CD4-positive, alpha-beta T cell treated with Interleukin-1 beta for 1 hour (primary cell): ENCODE measurements at places on chromosomes 4 and X.

DNA sequence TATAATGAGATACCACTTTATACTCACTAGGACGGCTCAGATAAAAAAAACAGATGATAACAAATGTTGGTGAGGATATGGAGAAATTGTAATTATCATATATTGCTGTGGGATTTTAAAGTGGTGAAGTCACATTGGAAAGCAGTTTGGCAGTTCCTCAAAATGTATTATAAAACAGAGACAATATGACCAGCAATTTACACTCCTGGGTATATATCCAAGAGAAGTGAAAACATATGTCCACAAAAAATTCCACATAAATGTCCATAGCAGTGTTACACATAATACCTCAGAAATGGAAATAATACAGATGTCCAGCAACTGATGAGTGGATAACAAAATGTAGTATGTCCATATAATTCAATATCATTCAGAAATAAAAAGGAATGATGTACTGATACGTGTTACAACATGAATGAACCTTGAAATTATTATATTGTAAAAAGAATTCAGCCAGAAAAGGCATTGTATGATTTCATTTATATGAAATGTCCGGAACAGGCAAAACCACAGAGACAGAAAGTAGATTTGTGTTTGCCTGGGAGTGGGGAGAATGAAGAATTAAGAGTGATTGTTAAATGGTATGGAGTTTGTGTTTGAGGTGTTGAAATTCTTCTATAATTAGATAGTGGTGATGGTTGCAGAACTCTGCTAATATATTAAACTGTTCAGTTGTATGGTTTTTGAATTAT, 220.9 kb downstream of the SLC7A11 start:
- no peak for DNase-seq

DNA sequence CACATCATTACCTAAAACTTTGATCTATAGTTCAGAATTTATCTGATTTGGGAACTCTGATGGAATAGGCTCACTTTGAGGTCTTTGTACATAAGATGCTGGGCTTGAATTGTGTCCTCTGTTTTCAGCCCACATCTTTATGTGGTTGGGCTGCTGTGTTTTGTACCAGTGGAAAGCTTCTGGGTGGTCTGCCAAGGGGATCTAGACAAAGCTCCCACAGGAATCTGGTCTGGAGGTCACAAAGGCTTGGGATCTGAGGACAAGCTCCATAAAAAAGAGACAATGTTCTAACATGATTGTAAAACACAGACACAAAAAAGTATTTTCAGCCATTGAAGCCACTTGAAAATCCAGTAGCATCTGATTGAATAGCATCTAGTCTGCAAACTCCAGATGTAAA, 393.5 kb upstream of the PITX2 start:
- DNase-seq, result no peak

GRCh38 chrX:13469963-13470684, 99.3 kb upstream of the EGFL6 start:
- DNase-seq, result no peak

DNA sequence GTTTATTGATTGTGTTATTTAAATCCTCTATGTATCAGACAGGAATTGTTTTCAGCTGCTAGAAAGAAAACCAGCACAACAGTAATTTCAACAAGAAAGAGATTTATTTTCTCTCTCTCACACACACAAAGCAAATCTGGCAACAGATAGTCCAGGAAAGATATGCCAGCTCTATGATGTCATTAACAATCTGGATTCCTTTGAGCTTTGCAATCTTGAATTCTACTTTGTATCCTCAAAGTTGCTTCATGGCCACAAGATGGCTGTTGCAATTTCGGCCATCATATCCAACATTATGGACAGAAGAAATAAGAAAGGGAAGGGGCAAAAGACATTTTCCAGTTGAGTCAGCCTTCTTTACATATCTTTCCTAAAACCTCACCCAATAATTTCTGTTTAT, 19.8 kb upstream of the FMR1 start:
- no peak for DNase-seq

- no peak for DNase-seq
These were observed 55.3 kb upstream of the APELA start for GRCh38 chr4:164821711-164822110.

- no peak for DNase-seq
These were observed 362.1 kb upstream of the ATOH1 start for GRCh38 chr4:93466446-93466845.

- no peak for DNase-seq
These were observed 76.2 kb upstream of the GRXCR1 start for GRCh38 chr4:42816189-42816879.

GRCh38 chr4:38611676-38612075, 52.3 kb upstream of the KLF3 start:
- DNase-seq, result no peak

DNA sequence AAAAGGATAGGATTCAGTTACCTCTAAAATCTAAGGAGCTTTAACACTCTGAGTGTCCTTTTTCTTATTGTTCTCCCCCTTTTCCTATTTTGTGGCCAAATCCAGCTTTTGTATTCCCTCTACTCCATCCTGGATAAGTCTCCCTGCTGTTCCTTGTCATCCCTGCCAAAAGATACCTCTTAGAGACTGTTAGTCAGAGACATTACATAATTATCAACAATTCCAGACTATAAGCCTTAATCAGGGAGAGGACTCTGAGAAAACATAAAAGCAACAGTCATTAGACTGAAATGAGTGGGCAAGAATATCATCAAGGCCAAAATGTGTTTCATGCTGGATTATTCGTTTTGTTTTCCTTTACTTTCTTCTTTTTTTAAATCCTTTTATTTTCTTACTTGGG, 206.9 kb downstream of the FAM47B start:
- no peak for DNase-seq

DNA sequence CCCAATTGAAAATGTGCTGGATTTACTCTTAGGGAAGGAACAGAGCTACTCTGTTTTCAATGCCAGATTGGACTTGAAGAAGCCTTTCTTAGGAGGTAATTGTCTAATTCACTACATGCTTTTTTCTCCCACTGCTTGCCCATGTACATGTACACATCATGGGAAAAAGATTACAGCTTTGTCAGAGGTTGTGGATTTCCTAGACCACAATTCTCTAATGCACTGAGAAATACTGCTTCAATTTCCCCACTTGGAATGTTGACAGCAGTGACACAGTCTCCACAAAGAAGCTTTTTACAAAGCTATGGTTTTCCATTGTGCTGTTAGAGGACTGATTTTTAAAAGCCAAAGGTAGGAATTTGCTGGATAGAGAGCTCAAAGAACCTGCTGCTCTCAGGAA, 19.5 kb downstream of the ZAR1 start:
- DNase-seq, result no peak

GRCh38 chr4:110412354-110413065, 63.4 kb upstream of the ENPEP start:
- no peak for DNase-seq

DNA sequence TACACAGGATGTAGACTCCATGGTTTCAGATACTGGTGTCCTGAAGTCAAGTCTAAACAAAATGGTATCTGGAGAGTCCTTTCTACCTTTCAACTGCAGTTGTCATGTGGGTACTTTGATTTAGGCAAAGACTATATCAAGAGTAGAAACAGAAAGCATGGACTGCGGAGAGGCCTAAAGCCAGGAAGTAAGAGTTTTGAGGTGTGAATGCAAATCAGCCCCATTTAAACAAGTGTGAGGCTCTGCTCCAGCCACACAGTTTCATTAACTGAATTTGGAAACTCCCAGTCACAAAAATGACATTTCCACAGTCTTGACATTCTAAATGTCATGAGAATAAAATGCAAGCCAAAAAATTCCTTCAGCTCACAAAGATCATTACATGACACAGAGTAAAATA, 87.2 kb upstream of the MCF2 start:
- no peak for DNase-seq

DNA sequence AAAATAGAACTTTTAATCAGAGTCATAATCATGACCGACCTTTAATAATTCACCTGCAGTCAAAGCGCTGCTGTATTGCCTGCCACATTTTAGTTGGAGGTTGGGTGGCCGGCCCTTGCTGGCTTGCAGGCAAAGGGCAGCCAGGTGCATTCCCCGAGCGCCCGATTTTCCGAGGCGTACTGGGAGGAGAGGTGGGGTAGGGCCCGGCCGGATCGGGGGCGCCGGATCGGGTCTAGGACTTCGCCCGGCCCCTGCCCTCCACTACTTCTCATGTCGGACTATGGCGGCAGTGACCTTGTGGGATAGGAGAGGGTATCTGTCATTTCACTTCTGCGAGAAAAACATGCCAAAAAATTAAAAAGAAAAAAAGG, 2.5 kb upstream of the RS1 start:
- no peak for DNase-seq

DNA sequence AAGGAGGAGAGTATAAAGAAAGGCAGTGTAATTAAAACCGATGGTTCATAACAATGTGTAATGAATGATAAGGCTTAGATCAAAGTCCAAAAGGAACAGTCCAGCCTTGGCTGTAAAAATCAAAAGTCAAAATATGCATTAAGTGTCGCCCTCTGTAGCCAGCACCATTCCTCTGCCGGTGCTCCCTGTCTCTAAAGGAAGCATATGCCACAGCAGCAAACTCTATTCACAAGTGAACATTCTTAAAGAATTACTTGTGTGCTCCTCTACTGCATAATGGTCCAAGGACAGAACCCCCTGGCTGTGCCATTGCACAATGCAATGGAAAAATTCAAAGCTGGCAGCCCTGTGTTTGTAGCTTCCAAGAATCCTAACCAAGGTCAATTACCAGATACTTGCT, 16.3 kb upstream of the MBNL3 start:
- no peak for DNase-seq

- DNase-seq, result no peak
These were observed 50.5 kb downstream of the RGS12 start for GRCh38 chr4:3343358-3343757.

GRCh38 chr4:25760518-25761157, 102.2 kb downstream of the SEL1L3 start:
- DNase-seq, result no peak

- no peak for DNase-seq
These were observed 59.4 kb upstream of the LIMCH1 start for GRCh38 chr4:41478518-41478917.

DNA sequence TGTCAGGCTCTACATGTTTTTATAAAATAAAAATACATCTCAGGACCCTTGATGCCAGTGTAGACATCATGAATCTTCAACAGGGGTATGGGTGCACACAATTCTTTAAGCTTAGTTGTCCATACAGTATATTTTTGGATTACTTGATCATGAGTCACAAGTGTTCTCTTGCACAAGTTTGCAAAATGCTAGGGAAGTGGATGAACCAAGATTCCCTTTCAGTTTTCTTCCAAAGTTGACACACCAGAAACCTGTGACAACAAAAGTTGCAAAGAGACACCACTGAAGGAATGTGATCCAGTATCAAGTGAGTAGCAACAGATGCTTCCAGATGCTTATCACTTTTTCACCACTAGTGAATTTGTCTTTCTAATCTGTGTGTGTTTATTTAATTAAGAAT, 1021.2 kb downstream of the PCDH7 start:
- no peak for DNase-seq

DNA sequence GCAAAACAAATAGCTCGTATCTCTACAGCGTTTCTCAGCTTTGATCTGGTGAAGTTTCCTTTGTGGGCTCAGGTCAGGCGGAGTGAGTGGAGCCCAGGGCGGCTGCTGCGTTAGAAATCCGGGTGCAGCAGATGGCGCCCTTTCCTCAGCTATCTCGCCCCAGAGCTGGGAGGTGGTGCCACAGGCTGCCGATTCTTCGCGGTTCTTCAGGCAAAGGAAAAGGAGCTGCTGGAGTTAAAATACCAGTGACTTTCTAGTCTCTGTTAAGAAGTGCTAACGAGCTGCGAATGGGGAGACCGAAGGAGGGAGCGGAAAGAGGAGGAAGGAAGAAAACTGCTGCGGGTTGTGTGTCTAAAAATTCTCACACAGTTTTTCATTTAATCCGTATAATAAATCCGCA, 114.6 kb downstream of the CPE start:
- peak; percentile 61 for DNase-seq

GRCh38 chr4:24988776-24989175, 42.0 kb downstream of the LGI2 start:
- DNase-seq, result no peak

DNA sequence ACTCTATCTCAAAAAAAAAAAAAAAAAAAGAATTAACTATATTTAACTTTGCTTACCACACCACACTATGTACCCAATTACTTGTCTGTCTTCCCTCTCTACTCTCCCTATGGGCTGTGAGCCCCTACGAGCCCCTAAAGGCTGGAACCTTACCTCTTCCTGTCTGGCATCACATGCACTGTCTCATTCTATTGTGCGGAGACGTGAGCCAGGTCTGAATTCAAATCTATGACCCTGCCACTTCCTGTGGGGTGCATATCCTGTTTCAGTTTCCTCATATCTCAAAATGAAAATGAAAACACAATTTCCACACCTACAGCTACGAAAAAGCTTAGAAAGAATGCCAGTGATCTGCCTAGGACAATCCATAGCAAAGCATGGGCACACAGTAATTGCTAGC, 42.9 kb upstream of the HS3ST1 start:
- peak; percentile 77 for DNase-seq

- DNase-seq, result no peak
These were observed 340.1 kb upstream of the PPARGC1A start for GRCh38 chr4:24229978-24230377.

DNA sequence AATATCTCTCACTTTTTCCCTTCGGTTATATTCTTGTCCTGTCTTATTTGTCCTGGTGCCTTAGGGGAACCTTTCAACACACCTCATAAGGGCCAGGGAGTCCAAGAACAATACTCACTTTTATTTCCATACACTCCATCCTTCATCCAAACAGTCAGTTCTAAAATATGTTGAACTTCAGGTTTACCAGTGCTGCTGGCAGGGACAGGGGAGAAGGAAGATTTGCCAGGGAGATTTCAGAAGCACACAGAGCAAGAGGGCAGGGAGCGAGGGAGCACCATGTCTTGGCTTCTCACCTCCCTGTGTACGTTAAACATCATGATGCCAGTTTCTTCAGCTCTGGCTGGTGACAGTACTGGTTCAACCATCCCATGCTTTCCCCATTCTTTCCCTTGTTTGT, 631.1 kb upstream of the FAT1 start:
- no peak for DNase-seq

DNA sequence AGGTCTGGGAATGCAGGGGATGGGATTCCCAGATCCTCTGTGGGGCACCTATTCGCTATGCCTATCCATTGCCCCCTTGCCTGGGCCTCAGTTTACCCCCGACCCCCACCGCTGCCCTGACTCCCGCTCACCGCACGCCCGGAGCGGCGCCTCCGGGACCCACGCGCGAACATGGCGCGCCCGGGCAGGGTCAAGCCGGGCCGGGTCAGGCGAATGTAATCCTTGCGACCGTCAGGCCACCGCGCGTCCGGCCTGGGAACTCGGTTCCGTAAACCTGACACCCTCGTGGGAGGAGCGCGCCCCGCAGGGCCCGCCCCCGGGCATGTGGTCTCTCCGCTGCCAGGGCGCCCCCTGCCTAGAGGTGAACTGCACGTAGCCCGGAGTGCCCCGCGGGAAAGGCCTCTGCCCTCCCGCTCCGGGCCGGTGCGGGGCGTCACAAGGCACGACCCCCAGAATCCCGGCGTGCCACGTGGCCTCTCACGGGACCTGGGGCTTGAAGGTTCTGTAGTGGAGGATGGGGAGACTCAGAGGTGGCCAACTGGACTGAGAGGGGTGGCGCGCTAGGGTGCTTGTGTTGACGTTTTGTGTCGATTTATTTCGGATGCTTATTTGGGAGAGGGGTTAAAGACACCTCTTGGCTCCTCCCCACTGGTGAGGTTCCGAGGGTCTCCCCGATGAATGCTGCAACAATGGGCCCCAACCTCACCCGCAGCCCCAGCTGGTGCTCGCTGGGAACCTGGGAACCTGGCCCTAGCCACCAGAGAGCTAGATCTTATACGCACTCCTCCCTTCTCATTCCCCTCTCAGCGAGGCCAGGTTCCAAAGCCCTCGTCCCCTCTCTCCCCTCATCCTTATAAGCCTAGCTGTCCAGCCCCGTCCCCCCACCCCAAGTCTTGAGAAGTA, at the start of gene PRICKLE3:
Gene PRICKLE3, minus strand, starts transcription at position 249 of the 903 bp plus-strand sequence. Its CDS starts 76 bp downstream, at position 173.
- DNase-seq, result peak; percentile 75
